ENCODE measurements at places on chromosomes 1 and 21. TPM values are rescaled to one million over a fixed set of nuclear protein-coding genes. Genes with fewer than 3 reads are reported as not detected.

The PAX7 gene
- total RNA-seq: not detected

The ELAPOR1 gene
- total RNA-seq: under 0.01 TPM

The FAM131C gene
- total RNA-seq: under 0.01 TPM

The FAM43B gene
- total RNA-seq: under 0.01 TPM

The MATN1 gene
- not detected for total RNA-seq

The FAM110D gene
- not detected for total RNA-seq

The CGN gene
- not detected for total RNA-seq

The FAM151A gene
- total RNA-seq: not detected

Data from subcutaneous preadipocyte (primary cell).